ENCODE measurements at places on chromosomes 1 and 21.

- DNase-seq: peak; percentile 13
Measured at GRCh38 chr1:231421546-231421970, 529 bp downstream of the EGLN1 start.

- no peak for DNase-seq
Measured at GRCh38 chr1:26169198-26169554, 413 bp upstream of the C1orf232 start.

GRCh38 chr1:221644663-221645258, 97.1 kb downstream of the DUSP10 start:
- DNase-seq: no peak

DNA sequence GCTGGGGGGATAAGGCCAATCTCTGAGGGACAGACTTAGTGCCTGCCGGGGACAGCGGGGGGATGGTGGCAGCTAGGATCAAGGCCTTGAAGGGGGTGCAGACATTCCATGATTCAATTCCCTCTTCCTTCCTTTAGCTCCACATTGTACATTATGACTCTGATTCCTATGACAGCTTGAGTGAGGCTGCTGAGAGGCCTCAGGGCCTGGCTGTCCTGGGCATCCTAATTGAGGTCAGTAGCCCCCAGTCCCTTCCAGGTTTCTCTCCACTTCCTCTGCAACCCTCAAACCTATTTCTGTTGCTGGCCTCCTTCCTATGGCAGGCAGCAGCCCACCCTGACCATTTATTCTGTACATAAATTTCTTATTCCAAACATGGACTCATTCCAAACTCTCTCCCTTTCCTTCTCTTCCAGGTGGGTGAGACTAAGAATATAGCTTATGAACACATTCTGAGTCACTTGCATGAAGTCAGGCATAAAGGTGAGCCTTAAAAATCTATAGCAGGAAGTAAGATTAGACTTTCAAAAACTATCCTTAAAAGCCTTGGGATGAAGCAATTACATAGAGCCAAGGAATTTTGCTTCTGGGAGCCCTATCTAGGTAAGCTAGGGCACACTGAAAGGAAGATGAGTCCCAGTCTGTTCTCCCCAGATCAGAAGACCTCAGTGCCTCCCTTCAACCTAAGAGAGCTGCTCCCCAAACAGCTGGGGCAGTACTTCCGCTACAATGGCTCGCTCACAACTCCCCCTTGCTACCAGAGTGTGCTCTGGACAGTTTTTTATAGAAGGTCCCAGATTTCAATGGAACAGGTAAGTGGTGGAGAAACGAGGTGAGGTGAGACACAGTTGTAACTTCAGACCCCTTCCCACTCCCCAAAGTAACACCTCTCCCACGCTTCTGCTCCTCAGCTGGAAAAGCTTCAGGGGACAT, 5.1 kb downstream of the CA14 start:
- DNase-seq: no peak

DNA sequence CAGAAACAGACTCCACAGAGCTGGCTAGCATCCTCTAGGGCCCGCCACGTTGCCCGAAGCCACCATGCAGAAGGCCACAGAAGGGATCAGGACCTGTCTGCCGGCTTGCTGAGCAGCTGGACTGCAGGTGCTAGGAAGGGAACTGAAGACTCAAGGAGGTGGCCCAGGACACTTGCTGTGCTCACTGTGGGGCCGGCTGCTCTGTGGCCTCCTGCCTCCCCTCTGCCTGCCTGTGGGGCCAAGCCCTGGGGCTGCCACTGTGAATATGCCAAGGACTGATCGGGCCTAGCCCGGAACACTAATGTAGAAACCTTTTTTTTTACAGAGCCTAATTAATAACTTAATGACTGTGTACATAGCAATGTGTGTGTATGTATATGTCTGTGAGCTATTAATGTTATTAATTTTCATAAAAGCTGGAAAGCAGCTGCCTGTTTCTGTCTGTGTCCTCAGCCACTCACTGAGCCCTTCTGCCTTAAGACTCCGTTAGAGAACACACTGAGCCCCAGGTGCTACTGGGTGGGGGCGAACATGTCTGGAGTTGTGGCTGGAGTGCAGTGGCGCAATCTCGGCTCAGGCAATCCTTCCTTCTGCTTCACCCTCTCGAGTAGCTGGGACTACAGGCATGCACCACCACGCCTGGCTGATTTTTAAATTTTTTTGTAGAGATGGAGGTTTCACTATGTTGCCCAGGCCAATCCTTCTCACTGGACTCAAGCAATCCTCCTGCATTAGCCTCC, 14.8 kb downstream of the MFSD2A start:
- no peak for DNase-seq

DNA sequence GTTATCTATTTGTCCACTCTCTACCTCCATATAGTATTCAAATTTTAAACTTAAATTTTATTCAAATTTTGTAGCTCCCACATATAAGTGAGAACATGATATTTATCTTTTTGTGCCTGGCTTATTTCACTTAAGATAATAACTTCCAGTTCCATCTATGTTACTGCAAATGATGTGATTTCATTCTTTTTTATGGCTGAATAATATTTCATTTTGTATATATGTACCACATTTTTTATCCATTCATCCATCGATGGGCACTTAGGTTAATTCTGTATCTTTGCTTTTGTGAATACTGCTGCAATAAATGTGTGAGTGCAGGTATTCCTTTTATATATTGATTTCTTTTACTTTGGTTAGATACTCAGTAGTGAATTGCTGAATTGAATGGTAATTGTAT, 2.1 kb downstream of the DNAH14 start:
- DNase-seq: no peak

DNA sequence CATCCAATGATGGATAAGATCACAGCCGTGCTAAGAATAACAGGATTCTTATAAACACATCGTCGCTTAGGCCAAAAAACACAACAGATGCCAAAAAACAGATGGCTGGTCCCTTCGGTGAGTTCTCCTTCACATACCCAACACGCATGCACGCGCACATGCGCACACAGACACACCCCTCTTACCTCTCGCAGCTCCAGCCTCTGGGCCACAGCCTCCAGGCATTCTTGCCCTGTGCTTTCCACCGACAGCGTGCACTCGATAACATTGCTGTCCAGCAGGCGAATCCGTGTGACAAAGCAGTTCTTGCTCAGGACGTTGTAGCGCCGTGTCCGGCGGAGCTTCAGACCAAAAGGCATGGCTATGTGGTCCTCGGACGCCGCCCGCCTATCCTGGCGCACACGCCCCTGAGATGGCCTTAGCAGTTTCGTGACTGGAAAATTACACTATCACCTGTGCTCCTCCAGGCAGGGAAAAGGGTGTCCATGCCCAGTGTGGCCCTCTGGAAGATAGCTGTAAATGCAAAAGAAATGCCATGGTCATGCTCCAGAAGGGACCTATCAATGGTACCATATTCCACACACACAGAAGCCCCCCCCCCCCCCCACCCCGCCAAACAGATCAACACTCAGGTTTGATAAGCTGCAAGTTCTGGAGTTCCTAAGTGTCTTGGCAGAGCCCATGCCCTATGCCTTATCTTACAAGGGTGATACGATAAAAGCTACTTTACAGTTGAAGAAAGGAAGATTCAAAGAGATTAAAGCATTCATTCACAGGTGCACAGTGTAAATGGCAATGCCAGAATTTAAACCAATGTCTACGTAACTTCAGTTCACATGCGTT, 86.7 kb downstream of the PTPN14 start:
- DNase-seq: no peak

- DNase-seq: no peak
Measured at GRCh38 chr21:42690586-42690985, 37.2 kb downstream of the PDE9A start.

- DNase-seq: no peak
Measured at GRCh38 chr1:1047407-1047806, 26.7 kb downstream of the RNF223 start.

DNA sequence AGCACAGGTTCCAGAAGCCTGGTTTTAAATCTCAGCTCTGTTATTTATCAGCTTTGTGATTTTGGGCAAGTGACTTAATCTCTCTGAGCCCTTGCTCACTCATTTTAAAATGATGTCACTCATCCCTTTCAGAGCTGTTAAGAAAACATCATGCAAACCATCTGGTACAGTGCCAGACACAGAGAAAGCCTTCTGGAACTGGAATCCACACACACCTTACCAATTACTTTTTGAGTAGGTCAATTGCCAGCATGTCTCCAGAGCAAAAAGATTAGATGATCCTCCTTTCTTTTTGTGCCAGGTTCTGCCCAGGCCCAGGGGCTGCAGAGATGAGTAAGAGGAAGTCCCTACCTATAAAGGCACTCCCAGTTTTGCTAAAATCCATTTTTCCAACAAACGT, 61.3 kb downstream of the ROR1 start:
- DNase-seq: no peak

GRCh38 chr1:172002725-172003345, 161.5 kb downstream of the DNM3 start:
- peak; percentile 10 for DNase-seq

DNA sequence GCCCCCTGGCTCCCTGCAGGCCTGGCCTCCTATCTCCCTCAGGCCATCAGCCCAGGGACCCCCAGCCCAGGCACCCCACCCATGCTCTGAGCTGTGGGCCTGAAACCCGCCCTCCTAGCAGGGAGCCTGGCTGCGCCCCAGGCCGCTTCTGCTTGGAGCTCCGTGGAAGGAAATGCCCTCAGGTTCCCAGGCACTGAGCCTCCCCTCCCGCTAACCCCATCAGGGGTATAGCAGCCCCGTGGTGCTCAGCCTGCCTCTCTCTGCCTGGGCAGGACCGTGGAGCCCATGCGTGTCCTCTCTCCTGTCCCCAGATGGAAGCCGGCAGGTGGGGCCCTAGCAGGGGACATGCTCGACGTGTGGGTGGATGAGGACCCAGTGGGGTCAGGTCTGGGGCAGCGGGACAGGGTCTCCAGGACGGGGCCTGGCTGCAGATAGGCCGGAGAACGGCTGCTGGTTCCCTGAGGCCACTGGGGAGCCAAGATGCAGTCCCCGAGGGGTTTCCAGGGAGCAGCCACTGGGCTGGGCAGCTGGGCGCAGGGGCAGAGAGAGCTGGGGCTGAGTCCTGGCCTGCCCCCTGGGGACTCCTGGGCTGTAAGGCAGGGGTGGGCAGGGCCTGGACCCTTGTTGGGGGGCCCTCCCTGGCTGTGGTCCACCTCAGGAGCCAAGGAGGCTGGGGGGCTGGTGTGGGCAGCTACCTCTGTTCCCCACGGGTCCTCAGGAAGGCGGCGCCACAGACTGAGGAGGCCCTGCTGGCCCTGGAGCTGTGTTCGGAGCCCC, 75.5 kb downstream of the MORN1 start:
- no peak for DNase-seq

DNA sequence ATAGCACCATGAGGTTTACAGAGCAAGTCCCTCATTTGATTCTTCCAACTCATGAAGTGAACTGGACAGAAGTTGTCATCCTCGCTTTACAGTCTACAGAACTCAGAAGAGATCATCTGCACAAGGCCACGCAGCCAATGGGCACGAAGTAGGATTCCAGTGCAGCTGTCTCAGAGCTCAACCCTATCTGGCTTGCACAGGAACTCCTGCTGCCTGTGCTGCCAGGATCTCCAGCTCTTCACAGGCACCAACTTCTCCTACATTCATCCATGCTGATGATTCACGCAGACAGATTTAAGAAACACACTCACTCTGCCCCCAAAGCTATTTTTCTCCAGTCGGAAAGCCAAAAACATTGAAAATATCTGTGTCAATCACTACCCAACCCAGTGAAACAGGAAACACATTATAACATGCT, 157.0 kb downstream of the RERE start:
- no peak for DNase-seq

DNA sequence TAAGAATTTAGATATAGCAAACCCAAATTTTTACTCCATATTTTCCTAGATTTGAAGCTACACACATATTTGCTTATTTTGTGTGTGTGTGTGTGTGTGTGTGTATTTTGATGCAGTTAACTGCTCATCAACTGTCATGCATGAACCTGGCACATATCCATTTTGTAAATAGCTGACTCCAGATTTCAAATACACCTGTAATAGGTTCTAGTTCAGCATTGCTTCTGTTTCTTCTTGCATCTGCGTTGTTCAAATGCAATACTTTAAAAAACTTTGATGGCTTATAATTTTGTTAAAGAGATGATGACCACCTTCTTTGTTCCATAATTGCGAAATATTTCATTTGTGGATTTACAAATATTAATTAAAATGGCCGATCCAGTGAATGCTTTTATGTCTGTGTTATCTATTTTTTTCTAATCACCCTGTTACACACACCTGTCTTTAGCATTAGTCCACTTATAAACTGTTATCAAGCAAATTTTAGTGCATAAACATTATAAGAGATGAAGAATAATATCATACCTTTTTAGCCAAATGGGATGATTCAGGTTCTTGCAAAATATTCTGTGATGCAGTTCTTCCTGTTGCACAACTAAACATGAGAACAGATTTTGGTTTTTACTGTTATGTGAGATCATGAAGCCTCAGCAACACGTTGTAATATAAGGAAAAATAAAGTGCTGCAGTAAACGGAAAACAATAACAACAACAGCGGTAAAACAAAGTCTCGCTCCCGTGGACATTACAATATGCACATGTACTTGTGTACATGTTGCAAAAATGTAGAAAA, 12.7 kb upstream of the S100A11 start:
- DNase-seq: no peak

DNA sequence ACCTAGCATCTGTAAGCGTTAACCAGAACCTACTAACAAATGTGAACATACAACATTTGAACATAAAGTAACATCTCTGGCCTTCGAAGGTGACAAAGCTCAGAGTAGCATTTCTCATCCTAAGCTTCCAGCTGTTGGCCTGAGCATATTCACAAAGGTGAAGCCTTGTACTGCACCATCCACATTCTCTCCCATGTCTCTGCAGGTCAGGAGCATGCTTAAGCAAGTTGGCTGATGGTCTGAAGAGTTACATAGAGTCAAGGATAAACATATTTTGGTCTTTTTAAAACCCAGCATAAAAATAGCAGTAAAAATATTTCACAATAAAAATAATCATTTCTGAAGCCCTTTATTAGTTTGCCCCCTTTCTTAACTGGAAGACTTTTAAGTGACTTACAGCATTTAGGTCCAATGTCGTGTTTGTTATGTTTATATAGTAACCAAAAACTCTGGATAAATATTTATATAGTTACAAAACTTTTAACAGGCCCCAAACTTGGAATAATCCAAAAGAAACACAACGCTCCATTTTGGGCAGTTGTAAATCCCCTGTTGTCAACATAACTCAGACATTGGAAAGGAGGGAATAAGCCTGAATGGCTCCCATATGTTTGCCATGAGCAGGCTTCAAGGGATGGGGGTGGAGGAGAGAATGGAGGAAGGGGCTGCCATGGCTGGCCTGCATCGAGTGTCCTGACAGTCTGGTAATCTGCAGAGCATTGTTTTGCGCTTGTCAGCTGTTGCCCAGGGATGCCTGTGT, 42.8 kb upstream of the ENAH start:
- no peak for DNase-seq

DNA sequence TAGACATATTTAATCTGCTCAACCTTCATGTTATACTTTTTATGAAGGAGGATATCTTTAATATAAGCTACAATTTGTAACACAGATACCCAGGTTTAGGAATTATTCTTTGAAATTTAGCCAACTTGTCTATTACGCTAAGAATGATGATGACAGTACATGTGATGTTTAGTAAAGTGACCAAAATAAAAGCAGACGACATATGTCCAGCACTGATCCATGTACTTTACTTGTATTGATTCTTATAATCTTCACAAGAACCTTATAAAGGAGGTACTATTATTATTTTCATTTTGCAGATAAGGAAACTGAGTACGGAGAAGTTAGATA, 37.2 kb upstream of the ATG4C start:
- DNase-seq: no peak

GRCh38 chr1:152926091-152926490, 17.7 kb downstream of the IVL start:
- DNase-seq: no peak
